ENCODE measurements at places on chromosomes 1 and 21.

DNA sequence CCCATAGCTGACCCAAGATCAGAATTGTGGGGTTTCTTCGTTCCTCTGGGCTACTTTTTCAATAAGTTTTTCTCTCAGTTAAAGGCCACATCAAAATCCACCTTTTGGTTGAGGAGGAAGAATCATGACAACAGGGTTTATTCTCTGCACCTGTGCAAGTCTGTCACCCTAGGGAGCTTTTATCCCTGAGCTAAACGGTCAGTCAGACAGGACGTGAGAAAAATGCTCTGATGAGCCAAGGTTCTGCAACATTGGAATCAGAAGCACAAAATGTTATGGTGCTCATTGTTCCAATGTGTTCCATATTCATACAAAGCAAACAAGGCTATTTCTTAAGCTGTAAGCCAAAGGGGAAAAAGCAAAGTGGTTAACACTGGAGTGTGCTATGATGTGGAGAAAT, 7.4 kb upstream of the ERICH3 start:
- DNase-seq = no peak

GRCh38 chr1:160078512-160079195, 2.7 kb upstream of the KCNJ9 start:
- DNase-seq = peak; percentile 33

DNA sequence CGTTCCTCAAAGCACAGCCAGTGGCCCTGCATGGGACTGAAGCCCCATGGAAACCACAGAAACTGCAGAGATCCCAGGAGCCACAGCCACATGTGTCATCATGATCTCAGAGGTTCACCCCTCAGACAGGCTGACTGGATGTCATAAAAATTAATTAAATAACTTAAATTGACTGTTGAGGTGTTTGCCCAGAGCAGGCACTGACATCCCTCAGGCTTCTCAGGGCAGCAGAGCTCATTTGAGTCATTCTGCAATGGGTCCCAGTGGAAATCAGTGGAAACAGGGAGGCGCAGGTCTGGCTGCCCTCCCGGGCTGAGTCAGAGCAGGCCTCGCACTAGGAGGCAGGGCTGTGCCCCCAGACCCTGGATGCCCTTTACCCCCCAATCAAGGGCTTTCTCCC, 135.1 kb downstream of the CDC7 start:
- no peak for DNase-seq

GRCh38 chr1:7557301-7557891, 213.7 kb upstream of the VAMP3 start:
- DNase-seq = no peak

DNA sequence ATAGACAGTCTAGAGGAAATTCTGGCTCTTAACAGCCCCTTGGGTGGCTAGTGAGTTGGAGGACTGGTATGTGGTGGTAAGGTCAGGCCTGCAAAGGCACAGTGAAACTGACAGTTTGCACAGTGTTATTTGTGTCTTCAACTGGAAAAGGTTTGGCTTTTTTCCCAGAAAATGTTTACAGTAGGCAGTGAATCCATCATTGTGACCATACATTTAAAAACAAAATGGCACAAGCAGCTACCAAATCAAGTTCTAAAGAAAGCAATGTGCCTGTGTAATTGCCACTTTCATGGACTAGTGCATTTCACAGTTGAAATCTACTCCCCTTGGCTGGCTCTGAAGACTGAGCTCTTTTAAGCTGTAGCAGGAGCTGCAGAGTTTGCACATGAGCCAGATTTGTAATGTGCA, 24.8 kb downstream of the ATPAF1 start:
- no peak for DNase-seq

- DNase-seq = no peak
These were observed 50.7 kb downstream of the PGM1 start for GRCh38 chr1:63643926-63644325.

GRCh38 chr1:199786695-199787094, 240.8 kb upstream of the NR5A2 start:
- no peak for DNase-seq

DNA sequence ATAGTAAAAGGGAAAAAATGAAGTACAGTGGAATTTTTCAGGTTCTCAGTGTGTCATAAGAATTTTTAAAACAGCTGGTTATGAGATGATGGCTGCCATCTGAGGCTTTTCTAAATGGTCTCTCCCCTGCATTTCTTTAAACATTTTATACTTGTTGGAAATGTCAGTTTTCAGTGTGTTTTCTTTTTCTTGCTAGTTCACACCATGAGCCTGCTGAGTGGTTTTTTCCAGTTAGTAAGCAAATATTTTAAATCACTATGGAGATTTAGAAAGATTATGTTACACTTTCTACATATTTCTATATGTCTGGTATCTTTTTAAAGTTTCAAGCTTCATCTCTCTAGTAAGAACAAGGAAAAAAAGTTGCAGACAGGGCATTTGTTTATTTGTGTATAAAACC, 9.6 kb downstream of the RBM15 start:
- DNase-seq = no peak

DNA sequence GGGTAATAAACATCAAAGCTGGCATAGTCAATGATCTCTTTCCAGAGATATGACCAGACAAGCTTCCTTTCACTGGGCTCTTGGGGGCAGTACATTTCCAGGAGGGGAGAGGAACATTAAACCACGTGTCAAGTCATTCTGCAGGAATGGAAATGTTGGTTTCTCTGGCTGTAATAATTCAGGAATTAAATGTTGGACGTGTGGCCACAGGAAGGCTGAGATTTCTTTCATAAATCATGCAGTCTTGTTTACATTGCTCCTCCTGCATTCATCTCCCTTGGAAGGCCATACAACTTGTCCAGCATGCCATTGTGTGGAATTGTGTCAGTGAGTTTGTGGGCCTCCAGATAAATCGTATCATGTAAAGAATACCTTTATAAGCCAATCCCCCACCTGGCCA, 259.2 kb downstream of the ADGRL2 start:
- no peak for DNase-seq

DNA sequence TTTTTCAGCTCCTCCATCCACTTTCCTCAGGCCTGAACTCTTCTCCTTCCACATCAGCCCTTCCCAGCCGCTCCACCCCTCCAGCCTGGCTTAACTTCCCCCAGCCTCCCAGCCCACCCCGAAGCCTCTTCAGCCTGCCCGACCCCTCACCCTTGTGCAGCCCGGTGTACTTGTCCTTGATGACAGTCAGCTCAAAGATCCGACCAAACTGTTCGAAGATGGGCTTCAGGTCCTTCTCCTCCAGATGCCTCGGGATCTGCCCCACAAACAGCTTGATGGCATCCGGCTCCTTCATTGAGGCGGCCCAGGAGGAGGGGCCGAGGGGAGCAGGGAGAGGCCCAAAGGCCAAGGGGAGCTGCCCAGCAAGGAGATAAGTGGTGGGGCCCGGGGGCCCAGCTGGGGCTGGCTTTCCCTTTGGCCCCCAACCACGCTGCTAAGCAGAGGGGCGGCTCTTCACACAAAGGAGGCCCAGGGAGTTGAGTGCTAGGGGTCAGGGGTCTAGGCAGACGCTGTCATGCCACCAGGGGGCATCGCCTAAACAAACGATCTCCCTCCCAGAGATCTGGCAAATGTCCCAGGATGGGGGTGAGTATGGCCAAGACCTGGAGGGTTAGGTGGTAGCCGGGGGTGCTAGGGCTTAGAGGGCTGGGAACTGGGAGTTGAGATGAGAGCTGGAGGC, 738 bp downstream of the CELF3 start:
- no peak for DNase-seq

DNA sequence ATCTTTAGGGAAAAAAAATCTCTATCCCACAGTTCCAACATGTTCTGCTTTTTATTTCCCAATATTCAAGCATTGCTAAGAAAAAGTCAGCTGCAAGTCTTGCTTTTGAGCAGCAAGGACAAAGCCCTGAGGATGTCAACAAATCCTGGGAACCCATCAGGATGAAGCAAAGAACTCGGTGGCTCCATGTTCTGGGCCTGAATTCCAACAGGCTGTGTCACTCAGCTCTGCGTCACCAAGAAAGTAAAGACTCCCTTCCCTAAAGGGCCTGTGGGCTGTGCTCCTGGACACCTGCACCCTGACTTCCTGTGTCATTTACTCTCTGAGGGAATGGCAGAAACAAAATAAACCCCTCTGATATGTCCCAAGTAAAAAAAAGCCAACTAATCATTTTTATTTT, 95.5 kb downstream of the TIAM1 start:
- no peak for DNase-seq

DNA sequence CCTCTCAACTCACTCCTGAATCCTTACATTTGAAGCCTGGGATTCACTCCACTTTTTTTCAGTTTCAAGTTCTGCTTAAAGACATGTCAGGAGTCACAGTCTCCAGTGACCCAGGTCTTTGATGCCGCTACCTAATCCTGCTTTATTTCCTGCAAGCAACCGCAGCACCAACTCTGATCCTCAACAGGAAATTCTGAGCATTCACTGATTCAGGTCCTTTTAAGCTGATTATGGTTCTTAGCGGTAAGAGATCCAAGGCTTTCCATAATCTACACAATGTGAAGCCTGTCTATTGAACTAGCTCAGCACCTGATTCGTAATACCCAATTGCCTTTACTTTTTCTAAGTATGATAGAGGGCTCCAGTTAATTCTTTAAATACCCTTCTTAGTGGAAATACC, 43.7 kb upstream of the PIGC start:
- no peak for DNase-seq

DNA sequence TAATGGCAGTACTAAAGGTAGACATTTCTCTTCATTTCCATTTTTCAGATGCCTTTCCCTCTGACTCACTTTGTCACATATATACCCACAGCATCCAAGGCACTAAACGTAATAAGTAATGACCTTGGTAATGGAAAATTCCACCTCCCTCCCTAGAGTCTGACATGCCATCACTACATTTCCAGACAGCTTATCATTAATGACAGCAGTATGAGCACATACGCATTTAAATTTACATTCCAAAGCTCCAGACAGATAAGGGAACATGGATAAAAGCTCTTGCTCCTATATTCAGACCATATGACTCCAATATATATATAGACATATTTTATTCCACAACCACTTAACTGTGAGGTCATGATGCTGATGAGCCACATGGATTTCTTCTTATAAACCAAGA, 191.7 kb upstream of the GORAB start:
- DNase-seq = no peak

DNA sequence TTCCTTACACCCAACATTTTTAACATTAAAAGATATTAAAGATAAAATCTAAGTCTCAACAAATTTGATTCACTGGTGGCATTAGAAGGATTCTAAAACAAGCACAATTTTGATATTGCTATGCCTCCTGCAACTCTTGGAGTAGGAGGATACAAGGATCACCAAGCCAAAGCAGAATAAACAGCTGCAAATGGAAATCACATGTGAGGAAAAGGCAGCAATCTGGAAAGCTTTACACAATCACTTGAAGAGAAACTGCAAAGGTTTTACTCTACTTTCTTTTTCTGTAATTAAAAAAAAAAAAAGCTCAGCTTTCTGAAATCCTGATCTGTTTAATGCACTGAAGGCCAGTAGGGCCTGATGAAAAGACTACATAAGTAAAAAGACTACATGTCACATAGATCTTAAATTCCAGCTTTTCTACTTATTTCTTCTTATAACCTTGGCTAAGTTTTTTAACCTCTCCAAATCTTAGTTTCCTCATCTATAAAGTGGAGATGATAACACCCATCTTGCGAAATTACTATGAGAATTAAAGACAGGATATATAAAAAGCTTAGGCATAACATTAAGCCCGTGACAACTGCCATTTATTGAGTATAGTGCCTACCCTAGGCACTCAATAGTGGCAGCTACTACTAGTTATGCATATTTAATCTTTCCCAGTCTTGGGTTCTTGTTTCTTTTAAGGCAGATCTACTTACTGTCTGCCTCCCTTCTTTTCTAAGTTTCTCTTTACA, 73.5 kb downstream of the EPS15 start:
- DNase-seq = no peak

DNA sequence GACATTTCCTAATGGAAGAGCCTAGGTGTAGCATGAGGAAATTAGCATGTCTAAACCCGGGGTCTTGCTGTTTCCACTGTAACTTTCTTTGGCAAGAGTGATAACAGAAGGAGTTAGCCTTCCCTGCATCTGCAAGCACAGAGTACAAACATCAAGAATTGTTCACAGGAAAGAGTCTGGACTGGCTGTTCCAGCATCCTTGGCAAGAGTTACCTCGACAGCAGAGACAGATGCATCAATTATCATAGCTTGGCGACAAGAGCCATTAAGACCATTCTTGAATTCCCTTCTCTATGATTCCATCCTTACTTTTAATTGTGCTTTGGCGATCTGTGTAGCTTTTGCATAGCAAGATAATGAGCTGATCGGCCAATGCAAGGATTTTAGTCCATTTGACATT, 82.8 kb upstream of the RALGPS2 start:
- DNase-seq = no peak

GRCh38 chr1:175470078-175470477, 273.3 kb downstream of the TNR start:
- DNase-seq = no peak

- DNase-seq = no peak
These were observed 361 bp upstream of the LMX1A start for GRCh38 chr1:165356876-165357275.
